Skeletal muscle cell (primary cell): ENCODE measurements at places on chromosomes 3 and 15.

- DNase-seq, result no peak
These were observed 45.4 kb upstream of the CTDSPL start for GRCh38 chr3:37816271-37816670.

DNA sequence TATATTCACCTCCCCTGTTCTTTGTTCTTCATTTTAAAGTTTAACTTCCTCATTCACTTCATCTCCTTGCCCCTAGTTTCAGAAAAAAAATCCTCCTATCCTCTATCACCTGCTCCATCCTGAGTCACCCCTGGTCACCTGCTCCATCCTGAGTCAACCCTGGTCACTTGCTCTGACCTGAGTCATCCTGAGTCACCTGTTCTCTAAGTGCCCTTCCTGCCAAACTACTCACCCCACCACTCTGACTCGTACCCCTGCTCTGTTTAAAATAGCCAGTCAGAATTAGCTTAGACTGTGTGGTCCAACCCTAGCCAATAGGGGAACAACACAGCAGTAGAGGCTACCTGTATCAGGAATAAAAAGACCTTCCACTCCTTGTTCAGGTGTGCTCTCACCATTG, 716.9 kb downstream of the ZBBX start:
- no peak for DNase-seq

DNA sequence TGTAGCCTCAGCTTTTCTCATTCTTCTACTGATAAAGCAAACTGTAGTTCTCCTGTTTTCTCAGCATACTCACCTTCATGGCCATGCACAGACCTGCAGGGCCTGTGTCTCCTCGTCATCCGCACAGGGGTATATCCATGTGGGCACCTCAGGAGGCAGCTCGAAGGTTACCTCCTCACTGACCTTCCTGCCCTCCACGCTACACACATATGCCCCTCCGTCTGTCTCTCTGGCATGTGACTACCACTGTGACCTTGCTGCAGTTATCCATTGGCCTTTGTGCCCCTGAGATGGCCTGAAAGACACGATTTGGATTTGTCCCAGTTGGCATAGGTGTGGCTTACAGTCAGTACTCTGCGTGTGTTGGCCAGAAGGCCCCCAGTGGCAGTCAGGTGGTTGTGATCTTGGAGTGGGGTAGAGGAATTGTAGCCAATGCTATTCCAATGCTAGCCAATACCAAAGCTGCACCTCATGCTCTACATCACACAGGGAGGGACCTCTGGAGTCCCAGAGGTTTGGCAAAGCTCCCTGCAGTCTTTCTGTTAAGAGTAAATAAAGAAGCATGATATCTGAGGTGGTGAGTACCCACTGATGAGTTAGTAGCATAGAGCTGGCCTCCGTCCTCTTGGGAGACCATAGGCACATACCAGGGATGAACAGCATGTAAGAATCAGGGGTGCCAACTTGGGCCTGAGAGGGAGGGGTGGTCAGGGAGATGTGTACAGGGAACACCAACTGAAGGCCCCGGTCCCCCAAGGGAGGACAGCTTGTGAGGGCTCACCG, 143.4 kb downstream of the EEFSEC start:
- DNase-seq, result no peak

GRCh38 chr3:81154611-81155143, 606.8 kb downstream of the GBE1 start:
- DNase-seq, result no peak

DNA sequence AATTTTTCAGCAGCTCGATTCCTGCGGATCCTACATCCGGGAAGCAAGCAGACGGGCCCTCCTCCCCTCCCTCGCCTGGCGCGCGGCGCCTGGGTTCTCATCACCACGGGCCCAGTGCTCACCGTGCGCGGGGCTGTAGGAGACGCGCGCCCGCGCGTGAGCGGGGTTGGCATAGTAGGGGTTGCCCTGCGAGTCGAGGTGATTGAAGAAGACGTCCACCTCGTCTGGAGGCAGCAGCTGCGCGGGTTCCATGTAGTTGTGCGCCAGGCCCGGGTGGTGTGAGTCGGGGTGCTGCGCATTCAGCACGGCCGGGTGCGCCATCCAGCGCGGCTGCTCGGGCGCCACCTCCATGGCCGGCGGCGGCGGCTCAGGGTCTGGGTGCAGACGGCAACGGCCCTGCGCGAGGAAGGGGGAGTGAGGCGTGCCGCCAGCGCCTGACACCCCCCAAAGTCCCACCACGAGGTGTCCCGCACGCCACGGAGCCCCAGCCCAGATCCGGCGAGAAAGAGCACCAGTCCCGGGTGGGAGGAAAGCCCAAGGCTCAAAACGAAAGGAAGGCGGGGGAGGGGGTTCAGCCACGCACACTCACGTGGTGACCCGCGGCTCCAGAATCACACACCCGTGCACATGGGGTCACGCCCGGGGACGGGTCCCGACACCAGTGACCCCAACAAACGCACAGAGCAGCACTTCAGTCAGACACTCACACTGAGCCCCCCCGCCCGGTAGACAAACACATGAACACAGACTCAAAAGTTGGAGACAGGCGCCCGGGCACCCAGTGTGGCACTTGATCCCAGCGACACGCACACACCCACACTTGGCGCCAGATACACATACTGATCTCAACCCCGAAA, 6.1 kb downstream of the GATA2 start:
- no peak for DNase-seq

DNA sequence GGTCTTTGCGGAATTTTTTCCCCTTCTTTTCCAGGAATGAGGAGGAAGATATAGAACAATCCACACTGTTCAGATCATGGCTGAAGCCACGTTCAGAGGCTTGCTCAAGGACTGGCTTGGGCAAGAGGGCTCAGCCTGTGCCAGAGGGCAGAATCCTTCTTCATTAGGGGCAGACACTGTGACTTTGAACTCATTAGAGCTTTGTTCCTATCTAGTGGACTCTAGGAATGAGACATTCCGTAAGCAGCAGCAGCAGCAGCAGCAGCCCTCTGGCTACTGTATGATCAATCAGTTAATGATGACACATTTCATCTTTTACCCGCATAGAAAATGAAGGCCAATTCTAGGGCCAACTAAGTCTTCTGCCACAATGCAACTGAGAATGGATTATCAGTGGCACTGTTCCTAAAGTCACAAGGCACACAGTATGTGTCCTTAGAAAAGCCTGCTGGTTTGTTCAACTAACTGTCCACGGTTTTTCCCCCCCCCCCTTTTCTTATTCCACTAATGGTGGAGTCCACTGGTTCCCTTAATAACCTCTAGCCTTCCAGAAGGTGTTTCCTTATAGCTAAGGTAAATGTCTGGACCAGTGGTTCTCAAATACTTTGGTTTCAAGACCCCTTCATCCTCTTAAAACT, 1.7 kb upstream of the RAB8B start:
- DNase-seq, result no peak

- no peak for DNase-seq
These were observed 414.8 kb downstream of the LPP start for GRCh38 chr3:188568736-188569135.

DNA sequence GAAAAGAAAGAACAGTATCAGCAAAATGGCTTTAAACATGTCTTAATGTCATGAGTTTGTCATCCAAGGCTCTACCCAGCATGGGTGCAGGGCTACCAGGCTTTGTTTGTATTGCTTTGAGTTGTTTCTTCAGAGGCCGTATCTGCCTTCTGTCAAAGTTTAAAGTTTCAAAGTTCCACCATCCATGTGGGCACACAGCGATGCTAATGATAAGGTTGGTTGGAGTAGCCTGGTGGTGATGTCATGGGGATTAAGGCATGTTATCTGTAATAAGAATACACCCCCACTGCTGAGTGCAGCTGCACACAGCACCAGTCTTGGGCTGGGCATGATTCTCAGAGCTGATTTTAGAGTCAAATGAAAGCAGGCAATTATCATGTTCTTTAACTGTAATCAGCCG, 72.0 kb upstream of the LRTM1 start:
- no peak for DNase-seq

DNA sequence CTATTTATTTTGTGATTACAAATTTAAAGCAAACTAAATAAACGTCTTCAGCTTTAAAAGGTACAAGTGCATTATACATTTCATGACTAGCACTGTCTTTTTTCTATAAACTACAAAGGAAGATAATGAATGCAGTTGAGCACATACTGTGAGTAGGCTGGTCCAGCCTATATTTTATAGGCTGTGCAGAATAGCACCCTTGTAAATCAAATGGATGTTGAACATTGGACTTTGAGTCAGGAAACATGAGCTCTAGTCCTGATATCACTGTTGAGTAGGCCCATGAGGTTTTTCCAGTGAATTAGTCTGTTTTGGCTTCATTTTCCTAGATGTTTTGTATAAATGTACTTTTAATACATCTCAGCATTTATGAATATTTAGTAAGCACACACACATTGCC, 447.3 kb upstream of the KCNMB2 start:
- DNase-seq, result no peak

- no peak for DNase-seq
These were observed 802 bp upstream of the CHRNB4 start for GRCh38 chr15:78641749-78642275.

GRCh38 chr3:160018959-160019358, 30.3 kb downstream of the IL12A start:
- no peak for DNase-seq

DNA sequence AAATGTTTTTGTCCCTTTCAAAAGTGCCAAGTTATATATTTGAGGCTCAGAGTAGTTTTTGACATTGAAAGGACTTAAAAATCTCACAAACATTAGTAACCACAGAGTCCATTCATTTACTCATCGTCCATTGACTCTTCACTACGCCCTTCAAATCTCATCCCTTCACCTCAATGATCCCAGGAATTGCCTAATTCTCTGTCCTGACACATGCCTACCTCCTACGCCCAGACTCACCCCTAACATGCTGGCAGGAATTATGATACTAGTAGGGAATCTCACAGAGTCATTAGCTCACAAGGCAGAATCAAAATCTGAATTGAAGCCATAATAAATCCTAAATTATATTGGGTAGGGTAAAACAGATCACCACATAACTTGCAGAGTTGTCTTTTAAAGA, 410.1 kb downstream of the RAP2B start:
- DNase-seq, result no peak

GRCh38 chr3:189360291-189360690, 188.5 kb downstream of the TPRG1 start:
- DNase-seq, result no peak

- no peak for DNase-seq
These were observed 47.4 kb upstream of the VGLL4 start for GRCh38 chr3:11690863-11691766.

DNA sequence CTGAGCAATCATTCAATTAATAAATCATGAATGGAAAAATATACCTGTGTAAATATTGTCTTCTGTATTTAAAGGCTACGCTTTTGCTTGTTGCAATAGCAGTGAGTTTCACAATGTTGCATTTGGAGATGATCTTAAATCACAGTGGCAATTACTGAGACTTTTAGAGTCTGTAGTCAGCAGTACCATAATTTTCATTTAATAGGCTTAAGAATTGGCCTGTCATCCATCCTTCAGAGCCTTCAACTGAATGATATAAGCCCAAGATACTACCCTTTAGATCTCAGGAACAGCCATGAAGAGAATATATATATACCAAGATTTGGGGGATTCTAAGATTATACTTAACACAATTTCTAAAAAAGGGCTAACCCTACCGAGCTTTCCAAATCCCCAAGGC, 458.1 kb downstream of the GBE1 start:
- DNase-seq, result no peak

GRCh38 chr3:71304684-71305083, 278.8 kb downstream of the FOXP1 start:
- no peak for DNase-seq

DNA sequence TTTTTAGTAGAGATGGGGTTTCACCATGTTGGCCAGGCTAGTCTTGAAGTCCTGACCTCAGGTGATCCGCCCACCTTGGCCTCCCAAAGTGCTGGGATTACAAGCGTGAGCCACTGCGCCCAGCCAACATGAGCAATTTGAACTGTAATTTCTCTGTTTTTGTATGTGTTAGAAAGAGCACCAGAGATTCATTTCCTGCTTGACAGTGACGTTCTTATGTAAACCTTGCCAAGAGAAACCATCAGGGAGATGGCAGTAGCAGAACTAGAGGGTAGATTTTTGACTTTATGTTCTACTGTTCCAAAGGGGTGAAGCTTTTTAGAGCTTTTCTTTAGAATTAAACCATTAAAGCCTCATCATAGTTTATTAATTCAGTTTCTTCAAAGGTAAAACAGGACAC, 148.1 kb upstream of the UMPS start:
- no peak for DNase-seq

GRCh38 chr3:114453361-114453780, 159.5 kb downstream of the TIGIT start:
- no peak for DNase-seq

DNA sequence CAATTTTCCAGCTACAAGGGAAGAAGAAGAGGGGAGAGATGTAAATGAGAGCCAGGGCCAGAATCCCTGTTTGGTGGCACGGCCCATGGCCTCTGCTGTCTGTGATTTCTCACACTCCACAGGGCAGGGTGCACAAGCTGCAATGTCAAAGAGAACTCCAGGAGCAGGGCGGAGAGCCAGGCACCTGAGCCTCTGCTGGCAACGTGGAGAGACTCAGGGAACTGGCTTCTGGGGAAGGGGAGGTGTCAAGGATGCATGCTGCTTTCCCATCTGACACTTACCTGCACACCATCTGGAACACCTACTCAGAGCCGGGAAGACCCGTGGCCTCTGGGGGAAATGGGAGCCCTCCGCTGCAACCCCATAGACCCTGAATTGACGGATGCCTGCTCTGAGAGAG, 507.5 kb upstream of the NR2F2 start:
- DNase-seq, result no peak
